ENCODE measurements at places on chromosomes 2 and 18.

DNA sequence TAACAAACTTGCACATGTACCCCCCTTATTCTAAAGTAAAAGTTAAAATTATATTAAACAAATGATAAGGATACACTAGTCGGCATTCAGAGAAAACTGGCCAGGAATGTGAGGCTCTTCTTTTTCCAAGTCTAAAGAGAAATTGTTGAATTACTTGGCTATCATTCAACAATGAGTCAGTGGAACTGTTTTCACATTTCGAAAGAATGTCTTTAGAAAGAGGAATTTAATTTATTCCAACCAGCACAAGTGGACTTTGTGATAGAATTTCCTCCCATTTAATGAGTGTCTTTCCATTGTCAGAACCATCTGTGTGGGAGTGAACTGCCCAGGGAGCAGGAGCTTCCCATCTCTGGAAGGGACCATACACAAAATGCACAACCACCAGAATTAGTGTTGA, 792.2 kb downstream of the EPHA4 start:
- DNase-seq, result no peak

DNA sequence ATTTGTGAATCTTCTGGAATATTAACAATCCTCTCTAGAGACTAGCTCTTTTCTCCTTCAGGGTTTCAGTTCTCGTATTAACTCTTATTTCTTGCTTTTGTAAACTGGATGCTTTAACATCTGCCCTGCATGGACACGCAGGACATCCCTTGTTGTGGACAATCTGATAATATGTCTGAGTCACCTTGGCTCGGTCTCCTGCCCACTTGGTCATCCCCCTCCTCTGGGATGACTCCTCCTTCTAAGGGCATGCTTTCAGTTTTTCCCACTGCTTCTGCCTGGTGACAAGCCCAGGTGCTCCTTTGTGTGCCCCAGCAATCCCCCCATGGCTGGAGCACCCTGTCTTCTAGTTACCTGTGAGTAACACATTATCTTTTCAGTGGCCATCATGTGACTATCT, 460.5 kb downstream of the DSC3 start:
- no peak for DNase-seq

GRCh38 chr2:95343429-95344214, 46.5 kb downstream of the KCNIP3 start:
- DNase-seq, result no peak

- DNase-seq, result no peak
These were observed 30.1 kb upstream of the SERPINE2 start for GRCh38 chr2:224069172-224069571.

GRCh38 chr2:134201533-134201932, 52.3 kb upstream of the MGAT5 start:
- DNase-seq, result no peak

DNA sequence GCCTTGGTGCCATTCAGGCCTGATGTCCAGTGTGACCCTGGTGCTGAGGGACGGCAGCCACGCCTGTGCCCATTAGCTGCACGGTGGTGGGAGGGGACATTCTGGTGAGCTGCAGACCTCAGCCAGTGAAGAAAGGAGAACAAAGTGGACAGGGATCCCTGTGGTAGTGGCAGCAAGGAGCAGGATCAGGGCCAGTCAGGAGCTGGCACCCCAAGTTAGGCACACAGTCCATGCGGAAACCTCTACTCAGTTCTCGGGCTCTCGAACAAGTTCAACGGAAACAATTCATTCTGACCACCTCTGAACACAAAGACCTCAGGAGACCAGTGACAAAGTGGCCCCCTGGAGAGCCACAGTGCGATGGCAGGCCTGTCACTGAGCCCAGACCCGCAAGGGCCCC, 30.1 kb downstream of the COA5 start:
- DNase-seq, result no peak

GRCh38 chr2:237533668-237534161, 32.7 kb upstream of the PRLH start:
- DNase-seq, result no peak

DNA sequence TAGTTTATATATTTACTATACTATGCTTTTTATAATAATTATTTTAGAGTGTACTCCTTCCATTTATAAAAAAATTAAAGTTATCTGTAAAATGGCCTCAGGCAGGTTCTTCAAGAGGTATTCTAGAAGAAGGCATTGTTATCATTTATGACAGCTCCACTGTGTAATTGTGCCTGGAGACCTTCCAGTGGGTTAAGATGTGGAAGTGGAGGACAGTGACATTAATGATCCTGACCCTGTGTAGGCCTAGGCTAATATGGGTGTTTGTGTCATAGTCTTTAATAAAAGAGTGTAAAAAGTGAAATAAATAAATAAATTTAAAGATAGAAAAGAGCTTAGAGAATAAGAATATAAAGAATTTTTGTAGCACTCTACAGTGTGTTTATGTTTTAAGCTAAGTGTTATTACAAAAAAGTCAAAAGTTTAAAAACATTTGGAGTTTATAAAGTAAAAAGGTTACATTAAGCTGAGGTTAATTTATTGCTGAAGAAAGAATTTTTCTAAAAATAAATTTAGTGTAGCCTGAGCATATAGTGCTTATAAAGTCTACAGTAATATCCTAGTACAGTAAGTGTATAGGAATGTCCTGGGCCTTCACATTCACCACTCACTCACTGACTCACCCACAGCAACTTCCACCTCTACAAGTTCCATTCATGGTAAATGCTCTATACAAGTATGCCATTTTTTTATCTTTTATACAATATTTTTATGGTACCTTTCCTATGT, 190.0 kb upstream of the SESTD1 start:
- DNase-seq, result no peak
